ENCODE measurements at places on chromosomes 16 and 17.

DNA sequence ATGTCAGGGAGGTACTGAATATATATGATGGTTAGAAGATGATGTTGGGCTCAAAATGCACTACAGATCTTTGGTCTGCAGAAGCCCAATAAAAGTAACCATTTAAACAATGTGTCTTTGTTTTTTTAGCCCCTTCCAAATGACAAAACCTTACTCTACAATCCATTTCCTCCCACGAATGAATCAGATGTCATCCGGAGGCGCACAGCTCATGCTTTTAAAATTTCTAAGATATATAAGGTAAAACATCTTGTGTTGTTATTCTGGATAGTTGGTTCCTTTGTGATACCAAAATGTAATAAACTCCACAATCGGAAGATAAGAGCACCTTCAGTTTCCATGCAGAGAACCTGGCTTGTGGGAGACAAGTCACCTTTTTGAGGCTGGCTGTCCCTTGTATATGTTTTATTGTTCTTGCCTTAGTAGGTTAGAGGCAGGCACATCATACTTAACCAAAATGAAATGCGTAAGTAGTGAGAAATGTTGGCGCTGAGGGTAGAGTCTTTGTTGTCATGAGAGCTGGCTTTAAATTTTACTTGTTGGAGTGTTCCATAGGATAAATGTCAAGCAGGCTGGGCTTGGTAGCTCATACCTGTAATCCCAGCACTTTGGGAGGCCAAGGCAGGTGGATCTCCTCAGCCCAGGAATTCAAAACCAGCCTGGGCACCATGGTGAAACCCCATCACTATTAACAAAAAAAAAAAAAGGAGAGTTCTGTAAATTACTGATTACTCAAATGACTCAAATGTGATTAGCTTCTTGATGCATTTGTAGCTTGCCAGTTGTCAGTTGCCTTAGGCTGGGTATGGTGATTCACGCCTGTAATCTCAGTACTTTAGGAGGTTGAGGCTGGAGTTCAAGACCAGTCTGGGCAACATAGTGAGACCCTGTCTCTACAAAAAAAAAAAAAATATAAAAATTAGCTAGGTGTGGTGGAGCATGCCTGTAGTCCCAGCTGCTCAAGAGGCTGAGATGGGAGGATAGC is 19.7 kb upstream of the SNTB2 start:
- DNase-seq, result no peak

DNA sequence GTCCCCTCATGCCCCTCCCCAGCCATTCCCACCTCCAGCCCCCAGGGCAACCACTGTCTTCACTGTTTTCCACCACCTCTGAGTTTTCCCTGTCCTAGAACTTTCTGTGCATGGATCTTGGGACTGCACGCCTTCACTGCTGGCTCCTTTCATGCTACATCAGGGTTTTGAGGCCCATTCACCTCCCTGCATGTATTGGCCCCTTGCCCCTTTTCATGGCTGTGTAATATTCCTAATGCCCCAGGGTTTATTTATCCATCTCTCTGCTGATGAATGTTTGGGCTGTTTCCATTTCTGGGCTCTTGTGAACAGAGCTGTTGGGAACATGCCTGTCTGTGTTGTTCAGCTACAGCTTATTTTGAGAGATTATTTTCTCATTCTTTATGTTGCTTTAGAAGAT is 205.0 kb downstream of the RBFOX3 start:
- DNase-seq, result no peak

DNA sequence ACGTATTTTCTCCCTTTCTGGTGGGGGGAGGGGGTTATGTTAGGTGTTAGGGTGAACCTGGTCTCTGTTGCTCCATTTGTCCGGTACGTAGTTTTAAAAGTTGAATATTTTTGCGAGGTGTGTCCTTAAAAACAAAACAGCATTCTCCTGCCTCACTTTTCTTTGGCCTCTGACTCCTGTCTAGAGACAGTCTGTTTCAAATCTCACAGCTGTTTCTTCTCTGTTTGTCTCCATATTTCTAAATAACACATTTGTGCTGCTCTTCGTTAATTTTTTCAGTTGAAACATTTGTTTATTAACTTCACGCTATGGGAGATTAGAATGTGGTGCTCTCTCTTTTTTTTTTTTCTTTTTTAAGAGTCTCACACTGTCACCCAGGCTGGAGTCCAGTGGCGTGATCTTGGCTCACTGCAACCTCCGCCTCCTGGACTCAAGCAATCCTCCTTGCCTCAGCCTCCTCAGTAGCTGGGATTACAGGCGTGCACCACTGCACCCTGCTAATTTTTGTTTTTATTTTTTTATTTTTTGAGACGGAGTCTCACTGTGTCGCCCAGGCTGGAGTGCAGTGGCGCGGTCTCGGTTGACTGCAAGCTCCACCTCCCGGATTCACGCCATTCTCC is 31.7 kb downstream of the RPA1 start:
- no peak for DNase-seq

DNA sequence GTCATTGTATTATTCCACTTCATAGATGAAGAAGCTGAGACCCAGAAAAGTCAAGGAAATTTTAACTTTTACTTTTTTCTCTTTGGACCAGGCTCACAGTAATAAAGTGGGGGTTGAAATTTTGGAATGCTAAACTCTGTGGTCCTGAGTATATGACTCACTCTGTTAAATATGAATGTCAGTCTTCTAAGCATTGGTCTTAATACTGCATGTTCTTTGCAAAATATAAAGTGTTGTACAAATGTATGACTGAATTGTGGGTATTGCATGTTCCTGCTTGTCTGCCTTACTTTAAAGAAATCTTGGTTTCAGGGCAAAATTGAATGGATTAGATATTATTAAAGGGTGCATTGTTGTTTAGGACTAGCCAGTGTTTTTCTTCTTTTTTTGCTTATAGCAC is 950.8 kb upstream of the GOT2 start:
- no peak for DNase-seq

DNA sequence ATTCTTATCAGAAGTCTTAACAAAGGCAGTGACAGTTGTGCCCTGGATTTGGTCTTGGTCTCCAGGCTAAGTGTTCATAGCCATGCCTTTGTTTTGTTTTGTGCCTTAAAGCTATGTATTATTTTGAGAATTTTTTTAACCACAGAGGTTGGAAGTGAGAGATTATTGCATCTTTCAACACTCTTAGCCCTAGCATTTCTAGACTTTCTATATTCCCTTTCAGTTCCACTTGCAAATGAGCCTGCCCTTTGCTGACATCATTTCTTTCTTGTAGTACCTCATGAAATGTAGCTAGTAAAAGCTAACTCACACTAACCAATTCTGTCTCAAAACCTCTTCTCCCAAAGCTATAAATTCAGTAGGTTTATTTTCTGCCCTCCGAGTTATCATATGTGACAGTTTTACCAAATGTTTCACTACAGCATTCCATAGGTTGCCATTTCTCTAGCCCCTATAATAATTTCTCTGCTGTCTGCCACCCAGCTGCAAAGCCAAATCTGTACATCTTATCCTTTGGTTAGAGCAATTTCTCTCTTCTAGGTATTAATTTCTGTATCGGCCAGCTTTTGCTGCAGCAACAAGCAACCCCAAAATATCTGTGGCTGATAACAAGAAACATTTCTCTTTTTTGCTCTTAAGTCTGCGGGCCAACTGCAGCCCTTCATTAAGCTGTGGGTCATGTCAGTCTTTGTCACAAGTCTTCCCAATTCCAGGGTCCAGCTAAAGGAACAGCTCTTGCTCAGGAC is 14.2 kb upstream of the CCL1 start:
- no peak for DNase-seq

DNA sequence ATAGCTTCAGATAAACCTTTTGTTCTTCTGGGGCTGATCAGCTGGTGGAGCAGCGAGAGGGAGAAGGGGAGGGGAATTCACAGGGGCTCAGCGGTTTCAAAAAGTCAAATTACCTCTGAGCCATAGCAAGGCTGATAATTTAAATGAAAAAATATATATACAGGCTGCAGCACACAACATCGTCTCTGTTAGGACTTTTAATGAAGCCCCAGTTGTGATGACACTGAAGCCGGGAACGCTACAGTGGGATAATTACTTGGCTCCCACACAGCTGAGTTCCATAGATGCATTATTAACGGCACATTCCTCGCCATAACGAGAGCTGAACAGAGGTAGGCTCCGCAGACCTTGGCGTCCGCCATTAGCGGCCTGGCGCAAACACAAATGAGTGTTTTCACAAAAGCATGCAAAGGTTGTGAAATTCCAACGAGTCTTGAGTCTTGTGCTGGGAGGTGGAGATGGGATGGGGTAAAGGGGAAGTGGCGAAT is 216.0 kb downstream of the C16orf78 start:
- no peak for DNase-seq

DNA sequence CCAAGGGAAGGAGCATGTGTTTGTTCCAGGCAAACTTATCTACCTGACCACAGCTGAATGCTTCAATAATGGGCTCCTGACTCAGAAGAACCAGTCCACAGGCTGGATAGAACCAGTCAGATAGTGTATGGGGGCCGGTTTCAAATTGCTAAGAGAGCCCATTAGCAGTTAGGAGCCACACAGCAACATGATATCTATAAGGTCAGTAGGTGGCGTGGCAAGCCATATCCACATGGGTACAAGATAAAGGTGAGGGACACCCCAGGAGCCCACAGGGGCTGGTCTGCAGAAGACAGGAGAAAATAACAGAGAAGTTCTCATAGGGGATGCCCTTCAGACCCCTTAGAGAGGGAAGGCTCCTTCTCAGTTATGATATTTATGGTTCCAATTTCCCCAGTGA is 31.6 kb upstream of the CDRT15 start:
- DNase-seq, result no peak

DNA sequence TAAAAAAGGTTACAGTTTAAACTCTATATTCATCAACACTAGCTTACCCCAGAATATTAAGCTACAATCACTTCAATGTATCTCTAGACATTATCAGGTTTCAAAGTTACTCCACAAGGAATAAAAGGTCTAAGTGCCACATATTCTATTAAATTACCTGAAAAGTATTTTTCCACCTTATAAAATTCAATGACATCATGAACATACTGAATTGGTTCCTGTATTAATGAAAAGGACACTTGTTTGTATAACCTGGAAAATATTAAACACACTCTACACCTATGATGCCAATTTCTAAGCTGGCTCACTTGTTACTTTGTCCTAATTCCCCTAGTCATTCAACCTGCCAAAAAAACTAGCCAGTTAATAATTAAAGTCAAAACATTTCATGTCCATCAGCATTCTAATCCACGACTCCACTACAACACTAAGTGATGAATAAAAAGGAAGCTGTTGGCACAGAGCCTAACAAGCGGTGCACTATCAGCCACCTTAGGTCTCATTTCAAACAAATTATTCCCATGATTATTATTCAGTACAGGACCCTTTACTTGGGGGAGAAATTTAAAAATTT is 12.2 kb downstream of the MED13 start:
- no peak for DNase-seq

Measured in GDM1 (cell line).